ENCODE measurements at places on chromosomes 2 and 18. TPM values are rescaled to one million over a fixed set of nuclear protein-coding genes. Genes with fewer than 3 reads are reported as not detected.
A peak's percentile ranks its signal among the peaks of the same experiment; 100 is the strongest.

DUSP2 gene
- polyA plus RNA-seq = 303 TPM

IL1A gene
- not detected for polyA plus RNA-seq

DNA sequence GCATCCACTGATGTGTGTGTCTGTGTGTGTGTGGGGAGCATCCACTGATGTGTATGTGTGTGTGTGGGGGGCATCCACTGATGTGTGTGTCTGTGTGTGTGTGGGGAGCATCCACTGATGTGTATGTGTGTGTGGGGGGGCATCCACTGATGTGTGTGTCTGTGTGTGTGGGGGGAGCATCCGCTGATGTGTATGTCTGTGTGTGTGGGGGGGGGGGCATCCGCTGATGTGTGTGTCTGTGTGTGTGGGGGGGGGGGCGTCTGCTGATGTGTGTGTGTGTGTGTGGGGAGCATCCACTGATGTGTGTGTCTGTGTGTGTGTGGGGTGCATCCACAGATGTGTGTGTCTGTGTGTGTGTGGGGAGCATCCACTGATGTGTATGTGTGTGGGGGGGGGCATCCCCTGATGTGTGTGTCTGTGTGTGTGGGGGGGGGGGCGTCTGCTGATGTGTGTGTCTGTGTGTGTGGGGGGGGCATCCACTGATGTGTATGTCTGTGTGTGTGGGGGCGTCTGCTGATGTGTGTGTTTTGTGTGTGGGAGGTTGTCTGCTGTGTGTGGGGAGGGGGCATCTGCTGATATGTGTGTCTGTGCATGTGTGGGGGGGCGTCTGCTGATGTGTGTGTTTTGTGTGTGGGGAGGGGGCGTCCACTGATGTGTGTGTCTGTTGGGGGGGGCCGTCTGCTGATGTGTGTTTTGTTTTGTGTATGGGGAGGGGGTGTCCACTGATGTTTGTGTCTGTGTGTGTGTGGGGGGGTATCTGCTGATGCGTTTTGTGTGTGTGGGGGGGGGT is 125.9 kb downstream of the NFATC1 start:
- H3K36me3 ChIP-seq = no peaks in the 10 kb centered on the region
- H3K27me3 ChIP-seq = no peaks in the 10 kb centered on the region
- DNase-seq = no peak
- peaks cover 85% of the 10 kb centered on the region for H3K4me1 ChIP-seq
- peak overlapping the region; percentile 68 for H3K4me3 ChIP-seq

IL36A gene
- not detected for polyA plus RNA-seq

GRCh38 chr18:6428851-6429395 is 14.2 kb upstream of the L3MBTL4 start:
- no peaks in the 10 kb centered on the region for H3K36me3 ChIP-seq
- H3K4me1 ChIP-seq = no peaks in the 10 kb centered on the region
- no peak overlapping the region for H3K4me3 ChIP-seq
- H3K27me3 ChIP-seq = no peaks in the 10 kb centered on the region
- DNase-seq = no peak

DNA sequence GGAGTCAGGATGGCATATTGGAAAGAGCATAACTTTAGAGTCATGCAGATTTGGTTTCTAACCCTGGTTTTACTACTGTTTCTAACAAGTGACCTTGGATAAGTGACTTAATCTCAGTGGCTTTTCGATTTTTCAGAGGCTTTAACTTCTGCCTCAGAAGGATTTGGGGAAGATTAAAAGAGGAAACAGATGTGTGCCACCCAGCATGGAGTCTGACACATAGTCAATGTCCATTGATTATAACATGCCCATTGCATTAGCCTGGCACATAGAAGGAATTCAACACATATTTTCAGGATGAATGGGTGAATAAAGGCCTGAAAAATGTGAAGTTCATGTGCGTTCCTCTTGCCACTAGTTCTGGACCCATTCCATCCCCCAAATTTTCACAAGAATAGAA is 438.2 kb downstream of the EPHA4 start:
- H3K27ac ChIP-seq = no peak overlapping the region
- no peak overlapping the region for H3K4me3 ChIP-seq
- H3K4me1 ChIP-seq = no peaks in the 10 kb centered on the region
- DNase-seq = no peak

DNA sequence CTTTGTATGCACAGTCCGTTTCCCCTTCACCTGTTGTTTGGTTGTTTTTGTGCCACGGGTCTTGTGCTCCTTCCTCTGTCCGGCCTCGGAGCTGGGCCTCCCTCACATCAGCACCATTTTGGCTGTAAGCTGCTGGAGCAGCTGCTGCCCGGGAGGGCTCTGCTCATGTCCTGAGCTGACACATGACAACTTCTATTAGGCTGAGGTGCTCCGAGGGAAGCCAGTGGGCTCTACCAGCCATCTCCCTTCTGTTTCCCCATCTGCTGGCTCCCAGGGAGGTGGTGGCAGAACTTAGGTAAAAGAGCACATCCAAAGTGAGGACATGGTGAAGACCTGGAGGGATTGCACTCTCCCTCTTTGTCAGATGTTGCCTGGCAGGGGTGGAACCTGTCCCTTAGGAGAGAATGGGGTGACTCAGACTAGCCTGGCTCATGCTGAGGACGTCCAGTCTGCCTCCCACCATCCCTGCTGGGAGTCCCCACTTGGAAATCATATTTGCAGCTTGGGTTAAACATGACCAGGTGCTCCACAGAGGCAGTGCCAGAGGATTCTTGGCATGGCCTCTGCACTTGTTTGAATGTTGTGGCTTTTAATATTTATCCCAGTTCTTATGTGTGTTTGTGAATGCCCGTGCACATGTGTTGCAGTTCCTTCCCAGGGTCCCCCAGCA is 49.8 kb upstream of the TNP1 start:
- no peaks in the 10 kb centered on the region for H3K36me3 ChIP-seq
- H3K27me3 ChIP-seq = no peaks in the 10 kb centered on the region
- no peak overlapping the region for H3K4me3 ChIP-seq
- no peak for DNase-seq
- no peaks in the 10 kb centered on the region for H3K4me1 ChIP-seq

DNA sequence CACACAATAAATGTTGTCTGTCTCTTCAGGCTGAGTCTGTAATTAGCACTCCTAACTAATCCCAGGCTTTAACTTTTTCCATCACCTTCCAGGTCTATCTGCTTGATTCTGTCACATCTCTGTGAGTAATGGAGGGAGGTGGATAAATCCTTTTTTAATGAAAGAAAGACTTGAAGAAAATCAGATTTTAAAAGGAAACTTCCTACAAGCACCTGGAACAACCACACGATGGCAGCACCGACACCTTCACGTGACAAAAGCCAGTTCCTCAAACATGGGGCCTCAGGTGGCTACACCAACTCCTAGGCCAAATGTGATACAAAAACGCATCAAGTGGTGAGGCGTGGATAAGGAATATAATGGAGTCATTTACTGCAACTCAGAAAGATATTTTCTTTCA is 41.8 kb downstream of the TGFBRAP1 start:
- no peaks in the 10 kb centered on the region for H3K27me3 ChIP-seq
- DNase-seq = peak; percentile 6
- no peaks in the 10 kb centered on the region for H3K4me1 ChIP-seq

DNA sequence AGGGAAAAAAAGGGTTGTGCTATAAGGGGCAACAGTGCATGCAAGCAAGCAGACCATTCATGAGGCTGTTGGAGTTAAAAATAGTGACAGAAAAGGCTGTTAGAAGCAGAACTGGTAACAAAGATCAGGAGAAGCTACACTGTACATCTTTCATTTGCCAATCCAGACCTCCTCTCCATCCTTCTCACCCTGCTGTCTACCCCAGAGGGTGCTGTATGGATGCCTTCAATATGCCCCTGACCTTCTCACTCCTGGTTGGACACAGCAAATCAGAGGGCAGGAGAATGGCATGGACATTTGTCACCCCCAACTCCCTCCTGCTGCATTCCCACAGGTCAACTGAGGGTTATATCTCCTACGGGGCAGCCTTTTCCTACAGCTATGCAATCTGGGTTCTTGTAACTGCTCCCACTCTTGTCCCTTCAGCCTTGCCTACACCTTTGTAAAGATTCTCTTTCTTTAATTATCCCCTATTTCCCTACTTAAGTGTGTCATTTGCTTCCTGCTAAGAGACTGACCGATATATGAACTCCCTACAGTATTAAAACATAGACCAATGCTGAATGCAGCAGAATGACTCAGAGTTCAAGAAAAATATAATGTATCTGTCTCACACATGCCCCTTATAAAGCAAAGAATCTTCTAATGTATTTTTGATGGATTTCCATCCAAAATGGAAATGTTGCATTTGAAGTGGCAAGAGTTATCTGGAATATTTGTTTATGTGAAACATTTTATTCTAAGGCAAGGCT is 169.2 kb upstream of the NCKAP5 start:
- no peak overlapping the region for H3K27ac ChIP-seq
- no peak for DNase-seq
- no peaks in the 10 kb centered on the region for H3K27me3 ChIP-seq
- H3K4me1 ChIP-seq = no peaks in the 10 kb centered on the region
- H3K4me3 ChIP-seq = no peak overlapping the region

DNA sequence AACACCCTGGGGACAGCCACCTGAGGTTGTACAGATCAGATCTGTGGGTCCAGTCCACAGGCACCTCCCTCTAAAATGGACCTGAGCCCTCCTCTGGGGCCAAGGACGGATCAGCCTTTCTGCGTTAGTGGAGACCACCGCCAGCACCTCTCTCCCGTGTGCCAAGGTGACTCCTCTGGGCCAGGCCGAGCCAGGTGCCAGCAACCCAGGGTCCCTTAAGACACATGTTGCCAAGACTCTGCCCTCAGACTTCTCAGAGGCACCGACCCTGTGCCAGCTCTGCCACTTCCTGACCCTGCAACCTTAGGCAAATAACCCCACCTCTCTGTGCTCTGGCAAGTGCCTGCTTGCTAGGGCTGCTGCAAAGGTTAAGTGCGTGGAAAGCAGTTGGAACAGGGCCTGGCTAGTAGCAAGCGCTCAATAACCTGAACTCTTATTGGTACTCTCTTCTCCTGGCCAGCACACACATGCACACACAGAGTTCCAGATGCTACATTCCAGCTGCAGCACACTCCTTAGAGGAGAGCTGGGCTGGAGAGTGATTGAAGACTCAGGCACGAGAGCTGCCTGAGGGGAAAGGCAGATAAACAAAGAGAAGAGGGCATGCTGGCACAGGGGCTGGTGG is 105.6 kb downstream of the TNS1 start:
- no peaks in the 10 kb centered on the region for H3K27me3 ChIP-seq
- H3K4me3 ChIP-seq = no peak overlapping the region
- no peaks in the 10 kb centered on the region for H3K36me3 ChIP-seq
- no peaks in the 10 kb centered on the region for H3K4me1 ChIP-seq
- no peak for DNase-seq
- no peak overlapping the region for H3K27ac ChIP-seq

- H3K36me3 ChIP-seq = peaks cover 23% of the 10 kb centered on the region
- H3K27me3 ChIP-seq = no peaks in the 10 kb centered on the region
- no peaks in the 10 kb centered on the region for H3K4me1 ChIP-seq
- H3K27ac ChIP-seq = no peak overlapping the region
Observed at GRCh38 chr2:74679615-74680014, 25.6 kb downstream of the SEMA4F start.

MOB1A gene
- 203 TPM for polyA plus RNA-seq

DNA sequence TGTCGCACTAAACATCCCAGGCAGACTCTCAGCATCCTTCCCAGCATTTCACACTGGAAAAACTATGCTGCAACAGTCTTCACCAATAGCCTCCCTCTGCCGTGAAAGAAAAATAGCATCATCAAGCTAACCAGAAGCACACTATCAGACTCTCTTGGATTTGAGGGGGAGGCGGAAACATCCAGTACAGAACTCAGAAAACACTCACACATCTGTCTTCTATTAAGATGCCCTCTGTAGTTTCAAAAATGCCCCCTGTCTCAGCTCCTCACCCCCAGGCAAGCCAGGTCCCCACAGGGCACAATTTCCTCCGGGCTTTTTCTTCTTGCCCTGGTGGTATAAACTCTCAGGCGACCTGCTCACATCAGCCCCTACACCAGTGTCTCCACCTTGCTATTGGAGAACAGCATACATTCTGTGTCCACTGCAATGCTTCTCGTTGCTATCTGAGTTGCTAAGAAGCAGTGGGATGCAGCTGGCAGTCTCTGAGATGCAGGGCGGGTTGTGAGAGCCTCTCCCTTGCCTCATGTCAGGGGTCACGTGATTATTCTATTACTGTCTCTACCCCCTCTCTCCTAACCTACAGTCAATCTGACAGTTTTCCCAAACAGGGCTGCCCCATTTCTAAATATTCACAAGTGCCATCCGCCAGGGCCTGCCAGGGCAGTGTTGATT is 189.9 kb downstream of the INO80D start:
- DNase-seq = no peak
- H3K36me3 ChIP-seq = no peaks in the 10 kb centered on the region
- no peaks in the 10 kb centered on the region for H3K4me1 ChIP-seq
- H3K27ac ChIP-seq = no peak overlapping the region
- no peaks in the 10 kb centered on the region for H3K27me3 ChIP-seq

MSH2 gene
- polyA plus RNA-seq = 30.5 TPM

DNA sequence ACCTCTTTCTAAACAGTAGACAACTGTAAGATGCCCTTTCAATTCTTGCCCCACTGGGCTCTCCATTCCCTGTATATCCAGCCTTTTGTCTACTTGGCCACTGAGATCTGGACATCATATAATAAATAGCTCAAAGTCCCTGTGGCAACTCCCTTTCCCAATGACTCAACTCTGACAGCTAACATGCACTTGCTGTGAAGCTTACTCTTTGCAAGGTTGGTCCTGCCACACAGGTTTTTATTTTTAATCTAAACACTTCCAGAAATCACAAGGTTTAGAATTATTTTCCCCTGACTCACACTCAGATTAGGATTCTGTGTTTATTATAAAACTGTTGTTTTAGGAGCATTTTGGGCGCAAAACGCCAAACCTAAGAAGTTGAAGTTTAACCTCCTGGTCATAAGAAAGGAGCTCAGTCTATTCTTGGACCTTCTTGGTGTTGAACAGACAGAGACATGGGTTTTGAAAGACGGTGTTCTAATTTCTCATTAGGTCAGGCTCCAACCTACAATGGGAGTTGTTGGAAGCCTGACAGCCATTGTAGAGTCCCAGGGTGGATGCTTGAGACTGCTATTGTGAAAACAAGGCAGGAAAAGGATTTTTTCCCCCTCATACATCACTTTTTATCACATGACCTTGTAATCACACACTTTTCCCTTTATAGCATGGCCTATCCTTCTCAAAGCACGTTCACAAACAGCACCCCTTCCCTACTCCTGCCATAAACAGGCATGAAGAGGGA is 124.7 kb upstream of the SERPINE2 start:
- H3K4me3 ChIP-seq = no peak overlapping the region
- no peaks in the 10 kb centered on the region for H3K36me3 ChIP-seq
- no peak for DNase-seq
